ENCODE measurements at places on chromosomes 2 and 18.

GRCh38 chr18:2431806-2432205 is 139.5 kb downstream of the METTL4 start:
- DNase-seq, result no peak

DNA sequence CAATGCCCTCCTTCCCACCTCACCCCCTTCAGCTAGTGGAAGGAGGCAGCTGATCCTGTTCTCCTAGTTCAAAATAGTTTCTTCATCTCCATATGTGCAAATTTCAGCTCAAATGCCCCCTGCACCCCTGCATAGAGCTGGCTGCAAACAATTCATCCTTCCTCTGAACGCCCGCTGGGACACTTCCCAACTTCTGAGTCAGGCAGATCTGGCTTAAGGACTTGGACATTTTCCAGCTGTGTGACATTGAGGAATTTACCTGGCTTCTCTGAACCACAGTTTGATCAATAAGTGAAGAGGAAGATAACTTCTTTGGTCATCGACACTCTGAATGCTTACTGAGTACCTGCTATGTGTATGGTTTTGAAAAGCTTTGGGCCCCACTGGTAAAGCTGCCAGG is 23.5 kb downstream of the PTGR3 start:
- no peak for DNase-seq

DNA sequence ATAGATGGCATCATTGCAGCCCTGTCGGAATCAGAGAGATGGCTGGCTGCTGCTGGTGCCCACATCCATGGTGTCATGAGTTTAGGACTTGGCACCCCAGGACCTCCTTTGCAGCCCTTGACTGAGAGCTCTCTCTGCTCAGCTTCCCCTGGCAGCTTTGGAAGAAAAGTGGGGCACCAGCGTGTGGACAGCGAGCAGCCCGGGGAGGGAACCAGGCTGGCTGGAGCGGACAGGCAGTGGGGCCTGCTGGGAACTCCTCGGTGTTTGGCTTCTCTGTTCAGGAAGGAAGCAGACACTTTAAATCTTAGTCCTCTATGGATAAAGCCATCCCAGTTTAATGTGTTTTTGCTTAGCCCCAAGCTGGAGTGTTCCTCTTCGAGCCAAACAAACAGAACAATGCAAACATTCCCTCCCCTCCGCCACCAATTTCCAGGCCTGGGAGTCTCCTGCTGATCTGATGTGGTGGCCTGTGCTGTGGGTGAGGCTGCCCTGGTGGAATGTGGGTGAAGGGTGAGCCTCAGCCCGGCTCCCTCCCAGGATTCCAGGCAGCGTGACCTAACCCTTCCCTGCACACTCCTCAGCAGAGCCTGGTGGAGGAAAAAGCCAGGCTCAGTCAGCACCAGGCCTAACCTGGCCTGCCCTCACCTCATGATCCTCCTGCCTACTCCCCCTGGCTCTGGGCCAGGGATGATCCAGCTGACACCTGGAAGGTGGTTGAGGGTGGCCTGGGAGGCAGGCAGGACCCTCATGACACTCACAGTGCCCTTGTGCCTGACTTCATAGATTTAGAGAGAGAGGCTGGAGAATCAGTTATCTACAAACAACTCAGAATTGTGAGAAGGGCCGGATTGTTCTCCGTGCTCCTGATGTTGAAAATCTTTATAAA is 21.6 kb upstream of the ITGB6 start:
- no peak for DNase-seq

DNA sequence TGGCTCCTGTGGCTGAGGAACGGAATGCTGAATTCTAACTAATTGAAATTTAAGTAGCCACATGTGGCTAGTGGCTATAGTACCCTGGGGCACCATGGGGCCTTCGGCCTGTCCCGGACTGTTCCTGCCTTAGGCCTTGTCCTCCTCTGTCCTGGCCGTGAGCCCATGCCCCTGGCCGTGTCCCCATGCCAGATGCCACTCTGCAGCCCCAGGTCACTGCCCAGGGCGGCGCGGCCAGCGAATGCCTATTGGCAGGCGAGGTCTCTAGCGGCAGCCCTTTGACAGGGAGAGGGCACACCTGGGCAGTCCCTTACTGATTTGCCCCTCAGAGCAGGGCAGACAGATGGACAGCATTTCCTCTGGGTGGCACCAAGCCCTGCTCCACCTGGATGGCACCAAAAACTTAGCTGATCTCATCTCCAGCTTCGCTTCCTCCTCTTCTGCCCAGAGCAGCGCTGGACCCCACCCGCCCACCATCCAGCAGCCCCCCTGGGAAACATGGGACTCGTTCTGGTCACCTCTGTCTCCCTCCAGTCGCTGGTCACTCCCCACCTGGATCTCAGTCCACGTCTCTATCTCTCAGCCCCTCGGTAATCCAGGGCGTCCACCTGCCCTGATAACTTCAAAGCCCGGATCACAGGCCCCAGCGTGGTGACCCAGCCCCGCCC is 1.1 kb upstream of the DGKD start:
- DNase-seq, result no peak

GRCh38 chr2:121875585-121876185 is 120.2 kb downstream of the TSN start:
- DNase-seq, result no peak

DNA sequence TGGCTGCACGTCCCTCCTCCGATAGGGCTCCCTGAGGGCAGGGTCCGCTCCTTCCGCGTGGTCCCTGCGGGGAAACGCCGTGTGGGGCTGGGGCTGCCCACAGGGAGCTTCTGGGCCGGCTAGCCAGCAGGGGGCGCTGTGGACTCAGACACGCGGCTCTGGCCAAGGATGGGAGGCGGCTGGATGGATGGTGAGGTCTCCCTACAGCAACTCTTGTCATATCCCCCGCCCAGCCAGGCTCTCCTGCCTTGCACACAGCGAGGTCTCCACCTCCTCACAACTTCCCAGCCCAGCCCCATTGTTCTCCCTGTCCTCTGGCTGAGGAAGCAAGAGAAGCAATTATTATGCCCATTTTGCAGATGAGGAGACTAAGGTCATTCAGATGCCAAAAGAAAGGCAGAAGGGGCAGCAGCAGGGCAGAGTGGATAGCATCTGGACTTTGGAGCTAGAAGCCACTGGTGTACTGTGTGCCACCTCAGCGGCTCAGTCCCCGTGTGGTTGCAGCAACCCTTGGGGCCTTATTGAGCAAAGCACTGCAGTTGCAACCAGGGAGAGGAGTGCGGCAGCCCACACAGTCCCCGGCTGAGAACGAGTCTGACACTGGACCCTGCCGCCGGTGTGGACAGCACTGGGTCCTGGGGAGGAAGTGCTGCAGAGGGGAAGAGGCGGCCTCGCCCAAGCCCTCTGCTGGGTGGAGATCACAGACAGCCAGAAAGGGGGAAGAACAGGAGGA is 99.0 kb downstream of the ZFP36L2 start:
- peak; percentile 82 for DNase-seq

GRCh38 chr2:216665717-216666116 is 29.6 kb downstream of the IGFBP5 start:
- no peak for DNase-seq

All from OCI-LY7 (cell line).